Endothelial cell (in vitro differentiated cells): ENCODE measurements at places on chromosomes 3 and 15. TPM values are rescaled to one million over a fixed set of nuclear protein-coding genes. Genes with fewer than 3 reads are reported as not detected.

The GRM2 gene
- 0.97 TPM for total RNA-seq

DNA sequence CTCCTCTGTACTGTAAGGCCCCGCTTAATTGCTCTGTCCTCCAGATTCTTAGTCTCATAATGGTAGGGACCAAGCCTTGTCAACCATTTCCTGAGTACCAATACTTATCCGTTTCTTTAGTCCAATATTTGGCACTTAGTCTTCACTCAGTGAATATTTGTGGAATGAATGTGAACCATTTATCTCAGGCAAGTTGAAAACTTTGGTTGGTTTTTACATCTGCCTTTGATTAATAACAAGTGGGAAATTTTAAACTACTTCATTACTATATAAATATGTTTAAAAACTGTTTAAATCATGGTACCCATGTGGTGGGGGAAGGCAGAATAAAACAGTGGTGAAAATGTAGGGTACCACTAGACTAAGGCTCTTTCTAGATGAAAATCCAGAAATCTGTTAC, 15.2 kb downstream of the CA12 start:
- H3K27ac ChIP-seq = no peak overlapping the region
- peaks cover 5% of the 10 kb centered on the region for H3K4me1 ChIP-seq
- no peak for DNase-seq
- no peak overlapping the region for H3K4me3 ChIP-seq
- peaks cover 5% of the 10 kb centered on the region for H3K27me3 ChIP-seq

GRCh38 chr15:76976572-76977270, 18.2 kb upstream of the PSTPIP1 start:
- DNase-seq = no peak
- no peaks in the 10 kb centered on the region for H3K36me3 ChIP-seq
- H3K27me3 ChIP-seq = no peaks in the 10 kb centered on the region
- H3K27ac ChIP-seq = no peak overlapping the region

- no peaks in the 10 kb centered on the region for H3K4me1 ChIP-seq
- H3K27me3 ChIP-seq = peaks cover 1% of the 10 kb centered on the region
- no peak overlapping the region for H3K27ac ChIP-seq
- no peak overlapping the region for H3K4me3 ChIP-seq
Observed at GRCh38 chr3:140447136-140447535, 230.7 kb upstream of the TRIM42 start.

The IL17RC gene
- total RNA-seq = 17.5 TPM

The C2CD4B gene
- 19.1 TPM for total RNA-seq

- H3K4me3 ChIP-seq = no peak overlapping the region
- no peaks in the 10 kb centered on the region for H3K36me3 ChIP-seq
- H3K4me1 ChIP-seq = peaks cover 9% of the 10 kb centered on the region
Observed at GRCh38 chr15:85976986-85977385, 102.7 kb upstream of the AGBL1 start.

- no peak for DNase-seq
- no peaks in the 10 kb centered on the region for H3K36me3 ChIP-seq
- H3K27ac ChIP-seq = no peak overlapping the region
Observed at GRCh38 chr3:103712320-103713008, 1277.6 kb downstream of the ZPLD1 start.

The ARL6 gene
- 8.5 TPM for total RNA-seq

DNA sequence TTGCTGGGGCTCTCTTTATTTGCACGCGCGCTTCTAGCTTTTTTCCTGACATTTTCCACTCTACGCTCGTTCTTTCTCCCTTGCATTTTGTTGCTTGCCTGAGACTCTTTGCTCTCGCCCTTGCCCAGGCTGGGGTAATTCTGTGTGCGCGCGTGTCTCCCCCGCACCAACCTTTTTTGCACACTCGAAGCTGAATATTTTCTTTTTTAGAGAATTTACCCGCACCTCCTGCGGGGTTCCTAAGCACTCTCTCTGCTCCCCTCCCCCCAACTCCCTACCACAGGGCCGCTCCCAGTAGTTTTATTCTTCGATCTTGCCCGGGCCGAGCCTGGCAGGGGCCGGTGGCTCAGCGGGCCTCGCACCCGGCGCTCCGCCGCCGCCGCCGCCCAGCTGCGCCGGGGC, 732 bp downstream of the FAM43A start:
- peak overlapping the region; percentile 99 for H3K4me3 ChIP-seq
- peaks cover 9% of the 10 kb centered on the region for H3K27me3 ChIP-seq
- H3K36me3 ChIP-seq = peaks cover 11% of the 10 kb centered on the region
- DNase-seq = no peak
- peak overlapping the region; percentile 71 for H3K27ac ChIP-seq
- H3K4me1 ChIP-seq = peaks cover 37% of the 10 kb centered on the region

- no peaks in the 10 kb centered on the region for H3K36me3 ChIP-seq
- no peaks in the 10 kb centered on the region for H3K27me3 ChIP-seq
- no peak overlapping the region for H3K27ac ChIP-seq
- DNase-seq = no peak
- no peak overlapping the region for H3K4me3 ChIP-seq
Observed at GRCh38 chr15:70923311-70924080, 30.9 kb downstream of the LRRC49 start.

GRCh38 chr3:163622384-163622783, 1455.9 kb downstream of the SI start:
- no peak overlapping the region for H3K27ac ChIP-seq
- no peaks in the 10 kb centered on the region for H3K27me3 ChIP-seq
- H3K4me3 ChIP-seq = no peak overlapping the region
- H3K36me3 ChIP-seq = no peaks in the 10 kb centered on the region

The CIDEC gene
- not detected for total RNA-seq

The ZNF774 gene
- total RNA-seq = 4.1 TPM
